Smooth muscle cell of the brain vasculature (primary cell): ENCODE measurements at places on chromosomes 1 and 21.

- no peak for DNase-seq
These were observed 58.4 kb downstream of the OVGP1 start for GRCh38 chr1:111369177-111369576.

DNA sequence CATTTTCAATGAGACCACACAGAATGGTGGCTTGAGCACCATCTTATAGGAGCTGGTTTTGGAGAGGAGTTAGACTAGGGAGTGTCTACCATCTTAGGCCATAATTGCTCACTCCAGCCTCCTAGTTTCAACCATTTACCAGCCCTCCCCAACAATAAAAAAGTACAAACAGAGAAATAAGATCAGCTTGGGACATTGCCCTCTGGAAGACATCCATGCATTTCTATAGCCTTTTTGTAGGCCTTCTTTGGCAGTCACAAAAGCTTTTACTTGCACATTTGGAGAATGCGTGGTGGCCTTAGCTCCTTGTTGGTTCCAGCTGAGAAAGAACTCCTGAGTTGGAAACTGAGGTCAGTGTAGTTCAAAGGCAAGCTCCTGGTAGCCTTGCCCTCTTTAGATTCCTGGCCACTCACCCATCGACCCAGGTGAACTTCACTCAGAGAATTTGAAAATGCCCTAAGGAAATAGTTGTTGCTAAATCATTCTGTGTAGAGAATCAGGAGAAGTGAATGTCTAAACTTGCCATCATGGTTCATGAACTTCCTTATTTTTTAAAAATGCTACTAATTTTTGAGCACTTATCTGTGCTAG, 301.7 kb upstream of the PROX1 start:
- DNase-seq, result no peak

DNA sequence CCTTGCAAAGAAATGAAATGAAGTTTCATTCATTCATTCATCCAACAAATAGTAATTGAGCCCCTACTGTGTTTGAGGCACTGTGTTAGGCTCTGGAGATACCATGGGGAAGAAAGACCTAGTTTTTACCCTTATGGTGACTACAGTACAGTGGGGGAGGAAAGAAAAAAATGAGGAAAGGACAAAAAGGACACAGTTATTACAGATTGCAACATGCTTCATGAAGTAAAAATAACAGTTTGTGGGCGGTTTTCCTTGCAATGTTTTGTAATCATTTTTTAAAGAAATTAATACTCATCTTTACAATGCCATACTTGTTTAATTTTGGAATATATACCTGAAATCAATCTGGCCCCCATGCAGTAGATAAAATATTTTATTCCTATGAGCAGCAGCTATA, 120.3 kb downstream of the TM2D1 start:
- no peak for DNase-seq

- DNase-seq, result no peak
These were observed 21.0 kb downstream of the NFYC start for GRCh38 chr1:40712405-40712944.

DNA sequence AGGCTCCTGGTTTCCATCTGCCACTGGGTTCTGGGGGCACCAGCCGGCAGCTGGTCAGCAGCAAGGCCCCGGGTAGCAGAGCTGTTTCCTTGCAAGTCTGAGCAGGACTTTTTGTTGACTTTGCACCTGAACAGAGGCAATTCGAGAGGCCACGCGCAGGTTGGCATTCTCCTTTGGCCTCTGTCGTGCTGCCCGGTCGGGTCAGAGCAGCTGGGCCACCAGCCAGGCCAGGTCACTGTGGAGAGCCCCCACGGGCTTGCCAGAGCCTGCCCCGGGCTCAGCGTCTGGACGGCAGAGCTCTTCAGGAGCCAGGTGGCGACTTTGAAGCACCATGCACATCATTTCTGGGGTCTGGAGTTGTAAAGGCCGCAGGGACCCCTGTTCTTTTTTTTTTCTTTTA, 28.4 kb upstream of the TMEM52 start:
- no peak for DNase-seq

- DNase-seq, result no peak
These were observed 567.2 kb downstream of the NPHP4 start for GRCh38 chr1:5424802-5425703.

DNA sequence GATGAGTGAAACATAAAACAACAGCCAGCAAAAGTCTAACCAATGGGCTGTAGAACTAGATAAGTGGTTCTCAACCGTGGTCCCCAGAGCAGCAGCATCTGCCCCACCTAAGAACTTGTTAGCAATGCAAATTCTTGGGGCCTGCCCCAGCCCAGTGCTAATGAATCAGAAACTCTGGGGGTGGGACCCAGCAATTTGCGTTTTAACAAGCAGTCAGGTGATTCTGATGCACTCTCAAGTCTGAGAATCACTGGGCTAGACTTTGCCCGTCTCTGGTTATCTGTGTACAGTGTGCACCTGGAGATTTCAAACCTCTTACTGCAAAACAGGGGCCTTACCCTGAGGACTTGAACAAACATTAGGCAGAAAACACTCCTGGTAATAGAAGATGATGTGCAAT, 66.5 kb downstream of the PLXNA2 start:
- DNase-seq, result no peak

GRCh38 chr1:72892461-72892860, 610.1 kb upstream of the NEGR1 start:
- no peak for DNase-seq

DNA sequence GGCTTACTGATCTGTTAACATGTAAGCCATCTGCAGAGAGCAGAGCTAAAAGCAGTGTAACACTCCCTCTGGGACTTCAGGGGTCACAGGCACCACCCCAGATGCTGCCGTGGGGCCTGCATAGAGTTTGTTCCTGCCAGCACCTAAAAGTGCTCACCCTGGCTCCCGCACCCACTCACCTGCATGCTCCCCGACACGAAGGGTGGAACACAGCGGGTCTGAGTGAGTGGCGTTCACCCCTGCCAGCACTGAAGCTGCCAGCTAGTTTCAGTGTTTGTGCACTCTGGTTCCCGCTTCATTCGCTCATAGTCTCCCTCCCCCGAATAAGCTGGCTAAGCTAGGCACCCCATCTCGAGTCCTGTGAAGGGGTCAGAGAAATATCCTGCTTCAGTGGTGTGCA, 1681.0 kb downstream of the NCAM2 start:
- DNase-seq, result no peak

GRCh38 chr1:32684167-32684811, 18.3 kb downstream of the SYNC start:
- DNase-seq, result no peak

DNA sequence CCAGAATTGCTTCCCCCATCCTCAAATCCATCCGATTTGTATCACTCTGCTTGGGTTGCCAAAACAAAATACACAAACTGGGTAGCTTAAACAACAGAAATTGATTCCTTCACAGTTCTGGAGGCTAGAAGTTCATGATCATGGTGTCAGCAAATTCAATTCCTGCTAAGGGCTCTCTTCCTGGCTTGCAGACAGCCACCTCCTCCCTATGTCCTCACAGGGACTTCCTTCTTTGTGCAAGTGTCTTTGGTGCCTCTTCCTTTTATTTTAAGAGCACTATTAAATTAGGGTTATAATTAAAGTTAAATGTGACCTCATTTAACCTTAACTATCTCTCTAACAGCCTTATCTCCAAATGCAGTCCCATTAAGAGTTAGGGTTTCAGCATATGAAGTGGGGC, 112.8 kb downstream of the PLPP3 start:
- DNase-seq, result no peak

DNA sequence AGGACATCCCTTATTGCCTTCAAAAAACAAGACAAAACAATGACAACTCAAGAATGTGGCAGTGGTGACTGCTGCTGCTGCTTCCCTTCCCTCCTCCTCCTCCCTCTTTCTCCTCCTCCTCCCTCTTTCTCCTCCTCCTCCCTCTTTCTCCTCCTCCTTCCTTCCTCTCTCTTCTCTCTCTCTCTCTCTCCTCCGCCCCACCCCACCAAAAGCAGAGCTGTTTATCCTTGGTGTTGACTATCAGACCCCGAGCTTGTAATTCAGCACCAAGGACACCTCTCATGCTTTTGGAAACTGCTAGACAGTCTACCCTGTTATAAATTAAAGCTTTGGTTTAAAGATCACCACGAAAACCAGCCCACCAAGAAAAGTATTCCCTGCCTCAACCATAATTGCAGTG, 72.4 kb upstream of the IFNAR2 start:
- DNase-seq, result no peak

DNA sequence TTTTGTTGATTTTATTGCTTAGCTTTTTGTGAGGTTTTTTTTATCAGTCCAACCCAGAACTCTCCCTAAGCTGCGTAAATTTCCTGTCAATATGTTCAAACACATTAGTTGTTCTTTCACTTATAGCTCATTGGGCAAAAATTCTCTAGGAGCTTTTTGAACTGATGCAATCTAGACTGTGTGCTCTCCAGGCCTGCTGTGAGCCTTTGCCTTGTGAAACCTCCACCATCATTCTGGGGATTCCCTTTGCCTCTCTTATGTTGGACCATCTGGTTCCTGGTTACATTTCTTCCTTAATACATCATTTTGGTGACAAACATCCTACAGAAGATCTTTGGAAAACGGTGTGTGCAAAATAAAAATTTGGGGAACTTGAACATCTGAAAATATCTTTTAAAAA, 247.2 kb downstream of the LRRC7 start:
- no peak for DNase-seq

GRCh38 chr21:19228226-19228625, 824.6 kb upstream of the TMPRSS15 start:
- DNase-seq, result no peak

GRCh38 chr1:219945795-219946194, 17.4 kb upstream of the SLC30A10 start:
- DNase-seq, result no peak

DNA sequence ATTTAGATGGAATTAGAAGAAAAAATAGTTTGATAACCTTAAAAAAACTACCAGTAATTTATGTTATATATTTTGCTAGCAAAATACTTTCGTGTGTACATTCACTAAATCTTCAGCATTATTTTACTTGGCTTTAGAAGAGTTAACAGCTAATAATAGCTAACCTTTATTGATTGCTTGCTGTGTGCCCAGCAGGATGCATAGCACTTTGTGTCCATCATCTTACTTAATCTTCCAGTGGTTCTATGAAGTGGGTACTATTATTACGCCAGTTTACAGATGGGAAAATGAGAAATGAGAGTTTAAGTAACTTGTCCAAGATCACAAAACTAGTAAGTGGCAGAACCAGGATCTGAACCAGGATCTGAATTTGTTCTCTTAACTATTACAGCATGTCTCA, 41.7 kb upstream of the GPR25 start:
- no peak for DNase-seq

- DNase-seq, result no peak
These were observed 820 bp upstream of the TTF2 start for GRCh38 chr1:117059334-117059677.

DNA sequence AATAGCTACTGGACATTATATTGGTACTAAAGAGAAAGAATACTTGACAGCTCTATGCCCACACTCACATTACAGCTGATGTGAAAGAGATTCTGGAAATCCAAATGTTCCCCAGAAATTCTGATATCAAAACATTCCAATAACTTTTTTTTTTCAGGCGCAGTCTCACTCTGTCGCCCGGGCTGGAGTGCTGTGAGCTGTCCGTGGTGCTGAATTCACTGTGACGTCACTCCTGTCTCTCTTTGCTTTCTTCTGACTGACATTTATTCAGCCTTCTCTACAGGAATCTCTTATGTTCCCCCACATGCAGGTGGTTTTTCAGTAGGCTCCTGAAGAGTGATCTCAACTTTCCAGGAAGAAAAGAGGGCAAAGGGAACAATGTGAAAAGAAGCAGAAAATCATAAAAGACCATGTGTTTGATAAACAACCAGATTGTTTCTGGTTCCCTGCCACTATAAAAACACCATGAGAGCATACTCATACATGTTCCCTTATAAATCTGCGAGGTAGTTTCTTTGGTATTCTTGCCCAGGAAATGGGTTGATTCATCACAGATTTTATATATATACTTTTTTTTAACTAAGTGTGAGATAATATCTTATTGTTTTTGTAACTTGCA, 6.2 kb downstream of the S100A7A start:
- DNase-seq, result peak; percentile 7

GRCh38 chr21:30148906-30149305, 17.7 kb downstream of the CLDN17 start:
- no peak for DNase-seq

DNA sequence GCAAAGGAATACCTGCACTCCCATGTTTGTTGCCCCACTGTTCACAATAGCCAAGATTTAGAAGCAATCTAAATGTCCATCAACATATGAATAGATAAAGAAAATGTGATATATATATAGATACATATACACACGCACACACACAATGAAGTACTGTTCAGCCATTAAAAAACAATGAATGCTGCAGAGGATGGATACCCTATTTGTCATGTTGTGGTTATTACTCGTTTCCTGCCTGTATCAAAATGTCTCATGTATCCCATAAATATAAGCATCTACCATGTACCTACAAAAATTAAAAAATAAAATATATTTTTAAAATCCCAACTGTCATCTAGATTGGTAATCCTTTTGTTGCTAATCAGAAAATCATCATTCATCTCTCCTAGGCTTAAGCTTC, 634.8 kb upstream of the ADGRL2 start:
- no peak for DNase-seq

GRCh38 chr1:145927916-145928643, 796 bp upstream of the RBM8A start:
- DNase-seq, result no peak

DNA sequence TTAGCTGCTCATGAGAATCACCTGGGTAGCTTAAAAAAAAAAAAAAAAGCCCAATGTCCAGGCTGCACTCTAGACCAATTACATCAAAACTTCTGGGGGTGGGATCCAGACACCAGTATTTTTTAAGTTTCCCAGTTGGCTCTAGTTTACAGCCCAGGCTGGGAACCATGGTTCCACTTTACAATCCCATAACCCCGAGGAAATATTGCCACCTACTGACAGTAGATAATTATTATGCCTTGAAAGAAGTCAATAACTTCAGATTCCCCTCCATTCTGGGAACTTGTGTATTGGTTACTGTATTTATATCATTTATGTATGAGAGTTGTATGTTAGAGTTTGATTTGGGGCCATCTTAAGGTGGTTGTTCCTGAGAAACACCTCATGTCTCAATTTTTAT, 100.2 kb downstream of the SPATA46 start:
- DNase-seq, result peak; percentile 2

- DNase-seq, result no peak
These were observed 2.0 kb upstream of the OLIG2 start for GRCh38 chr21:33023574-33024200.

DNA sequence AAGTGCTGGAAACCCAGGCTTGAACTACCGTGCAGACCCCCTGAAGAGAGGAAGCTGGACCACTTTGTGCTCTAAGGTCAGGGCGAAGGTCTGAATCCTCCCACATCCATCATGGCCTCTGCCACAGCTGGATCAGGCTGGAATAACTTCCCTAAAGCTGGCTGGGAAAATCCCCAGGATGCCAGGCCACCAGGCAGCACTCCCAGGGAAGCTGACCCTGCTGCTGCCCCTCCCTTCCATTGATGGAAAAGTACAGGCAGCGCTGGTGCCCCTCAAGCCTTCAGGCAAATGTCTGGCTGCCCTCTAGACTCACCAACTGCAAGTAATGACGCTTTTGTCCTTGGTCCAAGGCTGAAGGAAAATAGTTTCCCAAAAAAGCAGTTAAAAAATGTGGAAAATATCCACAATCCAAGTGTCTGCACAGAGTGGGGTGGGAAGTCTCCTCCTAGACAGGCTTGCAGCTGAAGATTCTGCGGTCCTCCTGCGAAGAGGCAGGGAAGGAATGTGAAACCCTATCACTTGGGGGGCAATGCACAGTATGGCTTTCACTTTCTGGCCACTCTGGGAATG, 39.9 kb upstream of the TSPAN2 start:
- DNase-seq, result no peak
